ENCODE measurements at places on chromosomes 11 and 22.

GRCh38 chr11:100719809-100720221, 32.7 kb downstream of the ARHGAP42 start:
- DNase-seq: peak; percentile 92

DNA sequence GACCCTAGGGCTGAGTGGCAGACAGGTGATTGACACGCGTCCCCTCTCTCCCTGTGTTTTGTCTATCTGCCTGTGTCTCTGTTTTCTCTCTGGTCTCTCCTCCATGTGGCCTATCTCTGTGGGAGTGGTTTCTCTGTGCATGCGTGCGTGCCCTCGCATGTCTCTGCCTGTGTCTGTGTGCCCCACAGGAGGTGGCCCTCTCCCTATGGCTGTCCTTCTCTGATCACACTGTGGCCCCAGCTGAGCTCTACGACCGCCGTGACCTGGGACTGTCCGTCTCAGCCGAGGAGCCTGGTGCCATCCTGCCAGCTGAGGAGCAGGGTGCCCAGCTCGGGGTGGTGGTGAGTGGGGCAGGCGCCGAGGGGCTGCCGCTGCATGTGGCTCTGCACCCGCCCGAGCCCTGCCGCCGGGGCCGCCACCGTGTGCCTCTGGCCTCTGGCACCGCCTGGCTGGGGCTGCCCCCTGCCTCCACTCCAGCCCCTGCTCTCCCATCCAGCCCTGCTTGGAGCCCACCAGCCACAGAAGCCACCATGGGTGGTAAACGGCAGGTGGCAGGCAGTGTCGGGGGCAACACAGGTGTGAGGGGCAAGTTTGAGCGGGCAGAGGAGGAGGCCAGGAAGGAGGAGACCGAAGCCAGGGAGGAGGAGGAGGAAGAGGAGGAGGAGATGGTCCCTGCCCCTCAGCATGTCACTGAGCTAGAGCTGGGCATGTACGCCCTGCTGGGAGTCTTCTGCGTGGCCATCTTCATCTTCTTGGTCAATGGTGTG, 11.6 kb downstream of the TMEM132A start:
- no peak for DNase-seq

- DNase-seq: no peak
These were observed 58.8 kb downstream of the SLN start for GRCh38 chr11:107653076-107653475.

DNA sequence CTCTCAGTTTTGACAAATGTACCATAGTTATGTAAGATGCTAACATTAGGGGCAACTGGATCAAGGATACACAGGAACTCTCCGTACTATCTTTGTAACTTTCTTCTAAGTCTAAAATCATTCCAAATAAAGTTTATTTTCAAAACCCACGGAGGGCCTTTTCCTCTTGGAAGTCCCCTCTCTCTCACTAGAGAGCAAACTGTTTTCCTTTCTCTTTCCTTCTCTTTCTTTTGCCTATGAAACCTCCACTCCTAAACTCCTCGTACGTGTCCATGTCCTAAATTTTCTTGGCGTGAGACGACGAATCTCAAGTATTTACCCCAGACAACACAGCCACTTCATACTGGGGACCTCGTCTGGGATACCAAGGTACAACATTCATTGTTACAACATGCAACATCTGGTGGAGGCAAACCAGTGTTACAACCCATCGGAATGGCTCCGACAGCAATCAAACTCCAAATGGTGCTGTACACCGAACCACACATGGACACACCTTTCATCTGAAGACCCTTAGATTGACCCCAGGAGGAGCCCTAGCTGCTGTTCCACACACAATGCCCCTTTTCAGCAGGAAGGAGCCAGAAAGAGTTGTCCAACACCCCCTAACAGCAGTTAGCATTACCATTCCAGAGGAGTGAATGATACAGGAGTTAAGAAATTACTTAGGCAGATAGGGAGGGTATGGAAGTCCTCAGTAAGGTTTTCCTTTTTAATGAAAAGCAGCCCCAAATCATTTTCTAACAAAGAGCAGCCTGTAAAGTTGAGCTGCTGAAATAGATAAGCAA, 108.1 kb downstream of the SGSM3 start:
- no peak for DNase-seq

DNA sequence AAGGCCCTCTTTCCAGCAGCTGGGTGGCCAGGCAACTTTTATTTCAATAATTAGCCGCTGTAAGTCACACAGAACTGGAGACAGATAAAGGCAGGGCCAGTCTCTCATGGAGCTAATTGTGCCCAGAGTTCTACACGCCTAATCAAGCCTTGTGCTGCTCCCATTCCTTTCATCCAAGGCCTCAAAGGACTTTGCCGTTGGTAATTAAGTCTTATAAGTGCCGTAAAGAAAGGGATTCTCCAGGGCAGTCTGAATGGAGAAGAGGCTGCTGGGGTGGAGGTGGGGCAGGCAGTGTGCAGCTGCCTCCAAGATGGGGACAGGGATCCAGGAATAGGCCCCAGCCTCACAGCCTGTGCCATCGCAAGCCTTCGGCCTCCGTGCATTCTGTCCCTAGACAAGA, 357.9 kb downstream of the TENM4 start:
- DNase-seq: no peak

GRCh38 chr11:43697679-43698078, 17.1 kb downstream of the HSD17B12 start:
- DNase-seq: no peak

DNA sequence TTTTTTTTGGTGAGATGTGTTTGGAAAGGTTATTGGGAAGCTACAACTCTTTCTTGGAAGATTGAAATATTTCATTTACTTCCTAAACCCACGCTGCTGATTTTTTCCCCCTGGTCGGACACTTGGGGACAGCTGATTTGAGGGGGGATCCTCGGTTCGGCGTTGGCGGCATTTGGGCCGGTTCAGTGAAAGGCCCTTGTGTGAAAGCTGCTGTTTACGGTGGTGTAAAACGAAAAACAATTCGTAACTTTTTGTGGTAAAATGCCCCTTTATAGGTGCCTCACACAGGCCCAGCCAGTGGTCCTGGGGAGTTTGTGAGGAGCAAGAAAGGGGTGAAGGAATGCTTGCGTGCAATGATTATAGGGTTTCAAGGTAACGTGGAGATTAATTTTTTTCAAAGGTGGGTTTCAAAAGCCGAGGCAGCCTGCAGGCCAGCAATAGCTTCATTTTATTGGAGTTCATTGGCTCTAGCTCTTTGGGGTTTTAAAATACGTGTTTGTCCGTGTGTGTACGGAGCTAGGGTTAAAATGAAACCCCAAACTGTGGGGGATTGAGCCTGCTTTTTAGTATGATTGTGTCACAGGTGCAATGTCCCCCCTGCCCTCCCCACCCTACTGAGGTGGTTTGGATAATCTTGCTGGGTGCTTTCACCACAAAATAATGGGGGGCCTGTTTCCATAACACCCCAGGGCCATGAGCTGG, 77.2 kb upstream of the PPARA start:
- no peak for DNase-seq

- no peak for DNase-seq
These were observed 25.7 kb downstream of the LRRC10B start for GRCh38 chr11:61534025-61534932.

GRCh38 chr11:130580372-130580771, 131.9 kb downstream of the ADAMTS15 start:
- DNase-seq: no peak

GRCh38 chr11:2540223-2540991, 95.6 kb downstream of the KCNQ1 start:
- DNase-seq: no peak

DNA sequence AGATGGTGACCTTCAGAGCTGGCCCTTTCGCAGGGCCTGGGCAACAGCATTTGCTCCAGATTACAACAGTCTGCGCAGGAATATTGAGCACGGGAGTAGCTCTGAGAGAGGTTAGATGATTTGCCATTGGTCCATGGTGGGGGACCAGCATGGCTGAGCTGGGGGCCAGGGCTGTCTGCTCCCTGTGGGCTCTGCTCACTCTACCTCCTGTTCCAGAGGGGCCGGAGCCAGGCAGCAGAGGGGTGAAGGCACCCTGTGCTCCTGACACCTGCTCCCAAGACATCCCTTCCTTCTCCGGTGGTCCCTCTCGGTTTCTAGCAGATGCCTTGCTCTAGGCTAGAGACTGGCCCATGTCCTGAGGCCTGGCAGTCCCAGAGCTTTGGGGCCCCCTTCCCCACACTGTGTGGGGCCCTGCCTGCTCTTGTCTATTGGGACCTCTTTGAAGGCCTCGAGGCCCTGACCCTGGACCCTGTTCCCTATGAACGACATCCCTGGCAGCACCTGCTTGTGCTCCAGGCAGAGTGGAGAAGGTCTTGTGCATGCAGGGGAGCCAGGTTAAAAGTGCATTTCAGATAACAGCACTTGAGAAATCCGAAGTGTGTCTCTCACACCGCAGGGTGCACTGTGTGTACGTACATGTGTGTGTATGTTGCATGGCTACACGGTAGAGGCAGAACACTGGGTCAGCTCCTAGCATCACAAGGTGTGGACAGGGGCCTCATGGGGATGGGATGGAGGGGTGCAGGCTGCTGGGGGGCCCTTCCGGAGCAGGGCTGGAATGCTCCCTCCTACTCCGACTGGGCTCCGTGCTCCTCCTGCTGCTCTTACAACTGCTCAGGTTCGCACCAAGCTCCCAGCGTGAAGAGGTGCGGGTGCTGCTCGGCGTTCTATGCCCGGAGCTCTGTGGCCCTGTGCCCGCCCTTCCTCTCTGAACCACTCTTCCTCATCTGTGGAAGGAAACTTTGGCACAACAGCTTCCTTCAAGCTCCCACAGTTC, 123.3 kb upstream of the B3GAT1 start:
- no peak for DNase-seq

- DNase-seq: no peak
These were observed at the start of gene FOLH1 for GRCh38 chr11:49208006-49208721. Gene FOLH1 (minus strand): TSS chr11:49208602. CDS start chr11:49208409, 193 bp downstream.

DNA sequence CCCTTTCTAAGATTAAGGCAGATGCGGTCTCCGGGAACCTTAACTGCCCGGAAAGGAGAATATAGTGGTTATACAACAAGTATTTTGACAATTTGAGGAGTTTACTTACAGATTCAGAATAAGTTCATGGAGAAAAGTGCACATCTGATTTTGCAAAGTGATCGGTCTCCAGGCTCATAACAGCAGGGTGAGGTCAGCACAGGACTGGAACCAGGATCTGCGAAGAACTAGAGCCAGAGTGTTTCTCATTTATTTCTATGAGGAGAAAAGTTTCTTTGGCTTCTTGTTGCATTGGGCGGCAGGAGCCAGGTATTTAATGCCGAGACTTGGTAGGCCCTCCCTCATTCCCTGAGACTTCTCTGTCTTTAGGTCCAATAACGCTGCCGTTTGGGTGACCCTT, 3.7 kb downstream of the ADAMTS15 start:
- DNase-seq: no peak

- no peak for DNase-seq
These were observed 10.9 kb downstream of the SRPRA start for GRCh38 chr11:126257764-126258163.

GRCh38 chr11:108316061-108316460, 93.2 kb downstream of the ATM start:
- no peak for DNase-seq

DNA sequence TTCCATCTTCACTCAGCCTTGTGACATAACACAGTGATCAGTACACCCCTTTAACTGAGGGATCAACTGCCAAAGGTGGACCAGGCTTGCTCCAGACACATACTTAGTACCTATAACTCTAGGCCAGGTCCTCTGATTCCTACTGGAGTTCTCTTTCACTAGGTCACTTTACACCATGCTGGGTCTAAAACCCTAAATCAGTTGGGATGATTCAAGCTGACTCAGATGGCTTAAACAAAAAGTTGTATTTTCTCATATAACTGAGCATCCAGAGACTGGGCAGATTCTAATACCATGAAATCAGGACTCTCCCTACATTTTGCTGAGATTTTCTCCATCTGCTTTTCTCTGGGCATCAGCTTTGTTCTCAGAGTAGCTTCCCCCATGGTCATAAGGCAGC, 26.0 kb upstream of the FLI1 start:
- DNase-seq: no peak

DNA sequence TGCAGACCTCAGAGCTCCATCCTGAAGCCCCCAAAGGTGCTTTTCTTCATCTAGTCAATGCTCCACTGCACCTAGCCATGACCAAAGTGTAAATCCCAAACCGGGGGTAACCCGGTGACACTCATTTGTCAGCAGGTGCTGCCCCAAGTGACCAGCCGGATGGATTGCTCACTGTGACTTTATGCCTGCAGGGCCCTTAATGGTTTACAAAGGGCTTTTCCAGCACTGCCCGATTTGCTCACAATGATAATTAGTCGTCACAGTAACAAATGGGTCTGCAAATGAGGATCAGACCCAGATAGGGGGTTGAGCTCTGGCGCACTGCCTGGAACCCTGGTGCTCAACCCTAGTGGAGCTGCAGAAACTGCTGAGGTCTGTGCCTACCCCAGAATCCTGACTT, 45.7 kb upstream of the CD5 start:
- no peak for DNase-seq

DNA sequence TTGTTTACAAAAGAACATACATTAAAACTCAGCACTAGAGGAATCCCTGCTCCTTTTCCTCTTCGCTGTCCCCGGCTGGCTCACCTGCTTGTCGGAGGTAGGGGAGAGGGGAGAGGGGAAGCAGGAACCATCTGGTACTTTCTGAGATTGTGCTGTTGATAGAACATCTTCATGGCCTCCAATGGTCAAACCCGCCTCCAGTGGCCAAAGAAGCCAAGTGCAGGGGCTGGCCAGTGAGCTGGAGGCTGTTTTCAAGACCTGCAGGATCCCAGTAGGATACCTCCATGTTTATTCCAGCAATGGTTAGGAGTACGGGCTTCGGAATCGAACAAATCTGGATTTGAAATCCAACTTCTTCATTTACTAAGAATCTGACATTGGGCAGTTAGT, 92.6 kb downstream of the PKNOX2 start:
- no peak for DNase-seq

- no peak for DNase-seq
These were observed 151.4 kb downstream of the BRD1 start for GRCh38 chr22:49676230-49676629.

GRCh38 chr11:31542862-31543261, 33.3 kb downstream of the ELP4 start:
- DNase-seq: no peak

GRCh38 chr22:35622191-35622913, 5.2 kb upstream of the MB start:
- DNase-seq: no peak

Data from fibroblast of the conjunctiva (primary cell).